ENCODE measurements at places on chromosomes 2 and 18.

DNA sequence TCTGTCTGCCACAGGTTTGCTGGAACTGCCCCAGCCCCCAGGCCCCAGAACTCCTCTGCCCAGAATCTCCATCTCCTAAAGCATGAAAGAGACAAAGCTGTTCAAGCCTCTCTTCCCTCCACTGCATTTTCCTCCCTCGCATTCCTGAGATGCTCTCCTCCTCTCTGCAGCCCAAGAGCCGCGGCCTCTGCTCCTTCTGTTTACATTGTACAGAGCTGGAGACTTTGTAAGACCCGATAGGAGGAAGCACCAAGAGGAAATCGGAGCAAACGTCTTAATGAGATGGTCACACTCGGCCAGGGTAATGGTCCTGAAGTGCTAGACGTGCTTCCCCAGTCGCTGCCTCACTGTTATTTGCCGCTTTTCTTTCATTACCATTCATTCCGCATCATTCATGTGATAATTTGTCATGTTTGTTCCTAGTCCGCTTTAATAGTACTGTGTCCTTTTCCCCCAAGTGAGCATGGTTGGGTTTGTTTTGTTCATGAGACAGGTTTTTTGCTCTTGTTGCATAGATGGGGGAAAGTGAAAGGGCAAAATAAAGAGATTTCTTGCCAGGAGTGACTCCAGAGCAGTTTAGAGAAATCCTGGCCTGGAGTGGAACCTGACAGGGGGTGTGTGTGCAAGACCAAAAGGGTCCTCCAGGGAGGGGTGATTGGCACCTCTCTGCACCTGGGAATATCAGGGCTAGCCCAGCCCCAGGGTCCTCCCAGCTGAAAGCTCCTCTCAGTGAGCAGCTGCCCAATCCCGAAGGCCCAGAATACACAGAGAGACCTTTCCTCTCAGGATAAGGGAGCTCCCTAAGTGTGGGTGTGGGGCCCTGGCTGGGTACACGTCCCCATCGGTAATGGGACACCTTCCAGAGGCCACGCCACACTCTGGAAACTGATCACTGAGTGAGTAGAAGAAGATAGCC is 44.9 kb upstream of the ID2 start:
- no peak for DNase-seq

DNA sequence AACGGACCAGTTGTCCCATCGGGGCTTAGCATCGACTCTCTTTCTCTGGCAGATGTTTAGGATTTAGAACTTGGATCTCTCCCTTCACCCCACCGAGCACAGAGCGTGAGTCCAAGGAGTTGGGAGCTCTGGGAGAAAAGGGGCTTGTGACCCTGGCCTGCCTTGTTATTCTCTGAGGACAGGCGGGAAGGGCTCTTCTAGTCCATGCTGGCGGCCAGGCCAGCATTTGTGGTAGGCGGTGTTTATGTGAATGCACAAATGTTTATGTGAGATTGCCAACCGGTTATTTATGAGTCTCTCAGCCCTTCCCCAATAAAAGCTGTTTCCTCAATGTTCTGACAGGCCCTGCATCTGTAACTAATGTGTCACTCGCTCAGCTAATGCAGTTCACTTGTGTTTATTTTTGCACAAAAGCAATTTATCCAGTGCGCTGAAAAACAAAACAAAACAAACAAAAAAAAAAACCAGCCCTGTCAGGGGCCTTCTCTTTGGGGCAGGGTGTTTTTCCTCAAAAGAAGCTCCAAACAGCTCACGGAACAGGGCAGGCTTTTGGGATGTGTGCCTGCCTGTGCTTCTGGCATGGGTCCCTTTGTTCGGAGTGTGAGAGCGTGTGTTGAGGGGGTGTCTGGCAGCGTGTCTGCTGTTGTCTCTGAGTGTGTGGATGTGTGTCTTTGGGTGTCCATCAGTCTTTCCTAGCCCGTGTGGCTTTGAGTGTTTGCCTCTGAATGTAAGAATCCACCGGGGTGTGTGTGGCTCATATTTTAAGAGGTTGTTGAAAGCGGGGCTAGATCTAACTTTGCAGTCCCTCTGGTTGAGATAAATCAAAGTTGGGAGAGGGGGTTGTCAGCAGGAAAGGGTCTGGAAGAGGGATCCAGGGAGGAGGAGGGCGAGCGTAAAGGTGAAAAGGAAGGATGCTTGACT is 52.8 kb upstream of the HAAO start:
- DNase-seq: no peak

DNA sequence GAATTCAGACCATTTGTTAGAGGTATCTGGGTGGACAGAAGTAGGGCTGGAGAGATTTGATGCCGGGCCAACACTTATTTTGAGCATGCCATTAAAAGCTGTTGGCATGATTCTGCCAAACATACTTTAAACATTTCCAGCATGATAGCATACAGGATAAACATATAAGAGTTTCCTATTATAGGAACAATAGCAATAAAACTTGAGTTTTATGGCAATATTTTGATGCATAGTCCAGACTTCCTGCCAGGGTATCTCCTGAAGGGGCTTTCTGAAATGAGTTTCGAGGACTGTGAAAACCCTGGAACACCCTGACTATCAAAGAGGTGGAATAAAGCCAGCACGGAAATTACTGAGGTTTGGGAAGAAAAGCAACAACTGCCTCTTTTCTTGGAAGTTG is 1398.0 kb upstream of the NXPH2 start:
- no peak for DNase-seq

- DNase-seq: no peak
These were observed 189.3 kb downstream of the ANAPC1 start for GRCh38 chr2:111694700-111695101.

- DNase-seq: no peak
These were observed 79.2 kb downstream of the MDH1 start for GRCh38 chr2:63668000-63668399.

- peak; percentile 55 for DNase-seq
These were observed 8.7 kb downstream of the OTOF start for GRCh38 chr2:26469092-26469710.

DNA sequence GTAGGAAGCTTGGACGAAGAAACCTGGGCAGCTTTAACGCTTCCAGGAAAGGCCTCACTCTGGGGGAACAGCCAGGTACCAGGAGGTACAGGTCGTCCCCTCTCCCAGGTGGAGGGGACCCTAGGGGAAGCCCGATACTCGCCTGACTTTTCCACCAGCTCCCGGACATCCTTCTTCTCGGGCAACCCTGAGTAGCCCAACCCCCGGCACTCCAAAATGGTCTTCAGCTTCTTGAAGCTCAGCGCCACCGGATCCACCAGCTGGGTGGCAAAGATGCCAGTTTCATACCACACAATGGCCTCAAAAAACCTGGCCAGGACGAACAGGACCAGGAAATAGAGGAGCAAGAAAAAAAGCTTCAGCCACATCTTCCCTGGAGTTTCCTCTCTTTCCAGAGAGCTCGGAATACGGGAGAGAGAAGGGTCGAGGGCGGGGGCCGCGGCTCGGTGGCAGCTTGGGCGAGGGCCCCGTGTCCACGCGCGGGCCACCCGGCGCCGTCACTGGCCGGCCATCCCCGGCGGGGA is 1.1 kb downstream of the RNF103 start:
- no peak for DNase-seq

DNA sequence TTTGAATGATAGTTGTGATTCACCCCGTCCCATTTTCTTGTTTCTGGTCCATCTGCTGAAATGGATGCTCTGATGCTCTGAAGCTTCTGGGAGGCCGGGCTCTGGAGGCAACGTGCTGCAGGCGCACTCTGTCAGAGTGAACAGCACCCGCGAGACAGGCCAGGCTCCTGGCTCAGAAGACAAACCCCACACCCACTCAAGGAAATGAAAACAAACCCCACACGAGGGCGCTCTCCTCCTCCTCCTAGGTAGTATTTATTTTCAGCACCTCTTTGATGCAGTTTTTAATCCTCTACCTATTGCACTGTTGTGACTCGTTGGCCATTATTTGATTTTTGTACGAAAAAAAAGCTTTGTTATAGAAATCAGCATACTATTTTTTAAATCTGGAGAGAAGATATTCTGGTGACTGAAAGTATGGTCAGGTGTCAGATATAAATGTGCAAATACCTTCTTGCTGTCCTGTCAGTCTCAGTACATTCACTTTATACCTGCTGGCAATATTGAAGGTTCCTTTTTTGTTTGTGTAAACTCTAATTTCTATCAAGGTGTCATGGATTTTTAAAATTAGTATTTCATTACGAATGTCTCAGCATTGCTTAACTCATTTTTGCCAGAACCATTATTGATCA is 10.3 kb upstream of the CHST10 start:
- peak; percentile 53 for DNase-seq

GRCh38 chr2:200161458-200161857 is 145.0 kb upstream of the SPATS2L start:
- no peak for DNase-seq

- DNase-seq: no peak
These were observed 28.8 kb upstream of the TBC1D8 start for GRCh38 chr2:101179982-101180381.

GRCh38 chr2:36951574-36951973 is 14.8 kb downstream of the STRN start:
- no peak for DNase-seq

GRCh38 chr18:31102025-31102684 is at the start of gene DSC2:
DSC2 (minus strand) TSS chr18:31102421; CDS start chr18:31101971, 450 bp downstream.
- DNase-seq: no peak

DNA sequence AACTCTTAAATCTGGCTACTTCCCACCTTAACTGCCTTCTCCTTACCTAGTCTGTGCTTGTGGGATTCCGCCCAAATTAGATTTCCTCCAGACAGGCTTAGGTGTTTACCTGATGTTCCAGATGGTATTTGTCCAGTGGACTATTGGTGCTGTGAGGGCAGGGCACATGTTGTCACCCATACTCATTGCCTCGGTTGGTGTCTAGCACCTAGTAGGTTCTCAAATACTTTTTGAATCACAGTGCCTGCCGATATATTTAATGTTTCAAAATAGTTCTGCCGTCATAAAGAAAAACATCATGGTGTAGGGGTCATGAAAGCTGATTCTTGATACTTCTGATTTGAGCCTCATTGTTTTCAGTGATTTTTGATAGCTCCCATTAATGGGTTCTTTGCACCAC is 1.1 kb downstream of the SEPTIN2 start:
- no peak for DNase-seq

DNA sequence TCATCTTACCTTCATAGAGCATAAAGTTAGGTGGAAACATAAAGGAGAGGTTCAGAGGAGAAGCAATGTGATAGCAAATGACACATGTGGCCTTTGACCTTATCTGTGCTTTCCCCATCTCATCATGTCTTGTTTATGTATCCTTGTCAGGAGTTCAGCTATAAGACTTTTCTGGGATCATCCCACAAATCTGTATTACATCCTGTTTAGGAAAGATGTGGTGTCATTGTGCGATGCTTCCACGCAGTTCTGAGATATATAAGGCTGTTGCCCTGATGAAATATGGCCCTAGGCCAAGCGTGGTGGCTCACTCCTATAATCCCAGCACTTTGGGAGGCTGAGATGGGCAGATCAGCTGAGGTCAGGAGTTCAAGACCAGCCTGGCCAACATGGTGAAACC is 15.5 kb upstream of the MGAT5 start:
- DNase-seq: no peak

DNA sequence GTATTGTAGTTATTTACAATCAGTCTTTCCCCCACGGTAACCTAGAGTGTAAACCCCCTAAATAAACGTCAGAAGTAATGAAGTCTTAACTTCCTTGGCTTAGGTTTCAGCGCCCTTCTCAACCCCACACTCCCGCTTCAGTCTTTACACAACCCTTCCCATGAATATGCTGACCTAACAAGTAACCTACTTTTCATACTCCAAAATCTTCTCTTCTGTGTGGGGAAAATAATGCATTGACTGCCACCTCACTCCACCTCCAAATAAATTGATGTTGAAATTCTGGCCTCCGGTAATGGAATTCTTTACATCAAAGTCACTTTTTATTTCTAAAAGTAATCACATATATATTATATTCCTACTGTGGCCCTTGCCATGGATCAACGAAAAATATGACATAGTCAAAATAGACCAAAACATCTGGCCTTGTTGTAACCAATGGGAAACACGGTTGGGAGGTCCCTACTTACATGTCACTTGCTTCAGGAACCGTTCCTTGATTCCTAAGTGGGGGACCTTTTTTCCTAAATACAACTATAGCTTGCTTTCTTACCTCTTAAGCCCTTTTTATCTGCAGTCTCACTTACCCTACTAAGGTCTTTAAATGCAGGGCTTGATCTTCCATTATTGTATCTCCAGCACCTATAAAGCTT is 961 bp downstream of the GEN1 start:
- no peak for DNase-seq

DNA sequence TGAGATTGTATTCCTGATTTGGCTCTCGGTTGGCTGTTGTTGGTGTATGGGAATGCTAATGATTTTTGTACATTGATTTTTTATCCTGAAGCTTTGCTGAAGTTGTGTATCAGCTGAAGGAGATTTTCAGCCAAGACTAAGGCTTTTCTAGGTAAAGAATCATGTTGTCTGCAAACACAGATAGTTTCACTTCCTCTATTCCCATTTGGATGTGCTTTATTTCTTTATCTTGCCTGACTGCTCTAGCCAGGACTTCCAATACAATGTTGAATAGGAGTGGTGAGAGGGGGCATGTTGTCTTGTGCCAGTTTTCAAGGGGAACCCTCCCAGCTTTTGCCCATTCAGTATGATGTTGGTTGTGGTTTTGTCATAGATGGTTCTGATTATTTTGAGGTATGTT is 90.4 kb downstream of the CYP26B1 start:
- DNase-seq: no peak

DNA sequence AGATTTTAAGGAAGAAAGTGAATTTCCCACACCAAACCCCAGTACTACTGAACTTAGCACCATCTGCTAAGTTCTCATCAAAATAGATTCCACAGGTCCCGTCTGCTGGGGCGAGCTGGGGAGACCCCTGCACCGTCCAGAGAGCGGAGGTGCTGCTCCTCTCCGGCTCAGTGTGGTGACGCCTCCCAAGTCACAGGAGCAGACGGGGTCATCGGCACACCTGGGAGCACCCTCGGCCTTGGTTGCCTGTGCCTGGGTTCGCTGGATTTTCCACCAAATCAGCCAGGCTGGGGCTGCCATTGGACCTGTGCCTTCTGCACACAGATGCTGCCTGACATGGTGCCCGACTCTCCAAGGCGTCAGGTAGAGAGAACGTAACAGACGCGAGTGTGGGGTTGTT is 141.3 kb downstream of the PXDN start:
- DNase-seq: no peak

- DNase-seq: peak; percentile 91
These were observed 98.0 kb downstream of the INSIG2 start for GRCh38 chr2:118186110-118186857.

GRCh38 chr2:98658816-98659490 is 50.6 kb downstream of the UNC50 start:
- DNase-seq: peak; percentile 53

DNA sequence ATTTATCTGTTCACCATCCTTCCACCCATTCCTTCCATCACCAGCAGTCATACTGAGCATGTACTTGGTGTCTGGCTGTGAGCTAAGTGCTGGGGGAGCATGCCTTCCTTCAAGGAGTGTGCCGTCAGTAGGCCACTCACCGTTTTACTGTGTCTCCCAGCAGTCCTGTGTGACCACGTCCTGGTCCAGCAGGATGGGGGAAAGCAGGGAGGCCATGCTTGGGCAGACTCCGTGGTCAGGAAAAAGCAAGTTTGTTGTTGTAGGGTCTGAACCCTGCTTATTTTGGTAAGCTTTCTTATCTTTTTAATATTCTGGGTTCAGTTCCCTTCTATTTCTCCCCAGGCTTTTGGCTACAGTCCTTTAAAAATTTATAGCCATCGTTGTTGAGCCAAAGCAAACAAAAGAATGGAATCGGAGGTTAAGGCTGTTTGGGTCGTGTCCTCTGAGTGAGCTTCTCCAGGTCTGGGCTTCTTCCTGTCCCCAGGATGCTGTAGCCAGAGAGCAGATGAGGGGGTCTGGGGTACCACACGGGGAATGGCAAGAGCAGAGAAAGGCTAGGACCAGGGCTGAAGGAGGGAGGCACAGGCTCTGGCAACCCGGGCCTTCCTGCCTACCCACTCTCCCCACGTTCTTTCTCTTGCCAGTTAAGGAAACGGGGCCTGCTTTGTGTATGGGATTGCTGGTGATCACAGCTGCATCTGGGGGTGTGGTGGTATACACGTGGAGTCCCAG is 13.5 kb downstream of the SLC30A3 start:
- DNase-seq: no peak
